A549 treated with dexamethasone at 1 μM for 4 hours (cell line): ENCODE measurements at places on chromosomes 11 and 22. TPM values are rescaled to one million over a fixed set of nuclear protein-coding genes. Genes with fewer than 3 reads are reported as not detected.

MRGPRX4 gene
- total RNA-seq: not detected in 5 replicates

C22orf15 gene
- total RNA-seq: not detected in 5 replicates

MOGAT2 gene
- 0.05 to 0.09 TPM in 2 of 5 replicates, not detected in the others for total RNA-seq

ATG13 gene
- total RNA-seq: 45.7 to 53.8 TPM (median 49.5 TPM) in 5 replicates

OTOG gene
- total RNA-seq: not detected in 5 replicates

GLB1L2 gene
- total RNA-seq: 1.4 to 2.2 TPM (median 2.0 TPM) in 5 replicates

TTC36 gene
- not detected in 5 replicates for total RNA-seq

TSSK2 gene
- not detected in 5 replicates for total RNA-seq

RASL10A gene
- 0.11 to 0.25 TPM (median 0.19 TPM) in 5 replicates for total RNA-seq

RPS19BP1 gene
- total RNA-seq: 74.6 to 99.1 TPM (median 82.4 TPM) in 5 replicates

RFPL1 gene
- not detected in 5 replicates for total RNA-seq

TSPAN32 gene
- total RNA-seq: not detected in 5 replicates

SYT7 gene
- total RNA-seq: 1.0 to 1.7 TPM (median 1.5 TPM) in 5 replicates

HOATZ gene
- total RNA-seq: not detected in 5 replicates

MIOX gene
- 0.07 TPM in 1 of 5 replicates, not detected in the others for total RNA-seq

PSMD13 gene
- total RNA-seq: 140 to 183 TPM (median 153 TPM) in 5 replicates

GAS2 gene
- 0.67 to 1.1 TPM (median 0.86 TPM) in 5 replicates for total RNA-seq

MMP27 gene
- not detected in 5 replicates for total RNA-seq

OR51B5 gene
- 0.06 TPM in 1 of 5 replicates, not detected in the others for total RNA-seq

RELT gene
- 5.3 to 6.7 TPM (median 6.1 TPM) in 5 replicates for total RNA-seq

CYTH4 gene
- total RNA-seq: 0.63 to 1.2 TPM (median 0.90 TPM) in 5 replicates

RAB3IL1 gene
- total RNA-seq: 17.7 to 26.3 TPM (median 21.6 TPM) in 5 replicates

OR52E6 gene
- total RNA-seq: not detected in 5 replicates

DCDC1 gene
- 0.38 to 0.77 TPM (median 0.59 TPM) in 5 replicates for total RNA-seq

OR2AG1 gene
- not detected in 5 replicates for total RNA-seq

DCHS1 gene
- total RNA-seq: 0.07 to 0.15 TPM (median 0.09 TPM) in 5 replicates

RHOD gene
- total RNA-seq: 31.4 to 50.8 TPM (median 45.6 TPM) in 5 replicates

TBX10 gene
- total RNA-seq: not detected in 5 replicates

CARD18 gene
- not detected in 5 replicates for total RNA-seq

LMO2 gene
- total RNA-seq: 0.53 to 0.79 TPM (median 0.68 TPM) in 5 replicates

SYT12 gene
- 13.7 to 23.4 TPM (median 22.3 TPM) in 5 replicates for total RNA-seq

FOLR1 gene
- total RNA-seq: 0.24 TPM in 1 of 5 replicates, not detected in the others

TIMM8B gene
- total RNA-seq: 56.0 to 75.2 TPM (median 59.3 TPM) in 5 replicates

DPP3 gene
- total RNA-seq: 48.9 to 58.4 TPM (median 56.0 TPM) in 5 replicates

SIK2 gene
- total RNA-seq: 7.5 to 10.1 TPM (median 8.6 TPM) in 5 replicates

ZNRF3 gene
- 5.6 to 10.5 TPM (median 9.8 TPM) in 5 replicates for total RNA-seq

MMP11 gene
- total RNA-seq: 0.13 to 0.24 TPM (median 0.15 TPM) in 5 replicates

SCN2B gene
- total RNA-seq: not detected in 5 replicates

MS4A6E gene
- total RNA-seq: not detected in 5 replicates

B3GAT1 gene
- total RNA-seq: 0.03 TPM in 1 of 5 replicates, not detected in the others
